ENCODE measurements at places on chromosomes 1 and 21. TPM values are rescaled to one million over a fixed set of nuclear protein-coding genes. Genes with fewer than 3 reads are reported as not detected.

TRPM2 gene
- total RNA-seq = 0.89 TPM

ZFP69B gene
- total RNA-seq = 5.2 TPM

EXO1 gene
- total RNA-seq = 49.1 TPM

DNA sequence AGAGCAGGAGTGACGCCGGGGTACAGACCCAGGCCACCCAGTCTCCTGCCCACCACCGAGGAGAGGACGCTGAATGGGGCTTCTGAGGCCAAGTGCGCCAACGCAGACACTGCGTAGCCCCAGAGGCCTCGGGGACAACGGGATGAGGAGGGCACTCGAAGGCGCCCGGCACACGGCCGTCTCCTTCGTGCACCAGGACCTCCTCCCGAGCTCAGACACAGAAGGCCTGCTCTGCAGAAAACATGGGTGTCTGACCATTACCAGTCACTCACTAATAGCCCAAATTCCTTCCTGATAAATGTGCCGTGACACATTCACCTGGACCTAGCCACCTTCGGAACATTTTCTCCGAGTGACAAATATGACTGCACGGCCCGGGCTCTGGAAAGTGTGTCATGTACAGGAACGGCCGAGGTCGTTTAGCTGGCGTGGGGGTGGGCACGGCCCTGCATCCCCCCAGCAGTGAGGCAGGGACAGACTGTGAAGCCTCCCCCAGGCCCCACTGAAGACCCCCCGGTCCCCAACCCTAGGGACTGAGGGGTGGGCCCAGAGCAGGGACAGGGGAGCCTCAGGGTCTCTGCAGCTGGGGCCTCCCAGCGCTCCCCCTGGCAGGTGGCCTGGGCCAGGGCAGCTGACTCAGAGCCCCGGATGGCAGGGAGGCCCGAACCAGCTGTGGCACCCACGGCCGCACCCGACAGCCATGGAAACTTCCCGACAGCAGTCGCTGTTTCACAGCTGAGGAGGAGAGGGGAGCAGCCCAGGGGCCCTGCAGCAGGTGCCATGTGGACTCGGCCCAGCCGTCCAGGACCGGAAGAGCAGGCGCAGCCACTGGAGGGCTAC is 16.7 kb upstream of the COL6A2 start:
- peak; percentile 2 for DNase-seq

DNA sequence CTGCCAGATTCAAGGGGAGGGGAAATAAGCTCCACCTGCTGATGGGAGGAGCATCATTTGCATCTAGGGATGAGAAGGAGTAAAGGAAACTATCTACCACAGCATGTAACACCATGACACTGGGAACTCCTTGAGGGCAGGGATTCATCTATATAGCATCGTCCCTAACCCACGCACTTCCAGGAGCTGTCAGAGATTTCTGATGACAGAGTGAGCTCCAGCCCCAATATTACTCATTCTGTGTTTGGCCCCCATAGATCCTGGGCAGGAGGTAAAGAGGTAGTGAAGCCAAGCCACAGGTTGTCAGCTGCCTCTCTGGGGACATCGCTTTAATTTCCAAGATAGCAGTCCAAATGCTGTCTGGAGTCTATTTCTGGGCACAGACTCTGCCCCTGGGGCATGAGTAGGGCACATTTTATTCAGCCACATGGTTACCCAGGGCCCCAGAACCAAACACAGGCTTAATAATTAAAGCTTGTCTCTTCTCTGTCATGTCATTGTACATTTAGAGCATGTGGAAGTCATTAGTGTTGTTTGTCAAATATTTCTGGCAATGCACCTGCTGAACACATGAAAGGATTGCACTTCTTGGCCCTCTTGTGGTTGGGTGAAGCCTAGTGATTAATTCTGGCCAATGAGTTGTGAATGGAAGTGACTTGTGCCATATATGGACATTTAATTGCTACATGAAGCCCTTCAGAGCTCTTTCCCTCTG is 105.9 kb upstream of the POU3F1 start:
- DNase-seq = no peak

DNA sequence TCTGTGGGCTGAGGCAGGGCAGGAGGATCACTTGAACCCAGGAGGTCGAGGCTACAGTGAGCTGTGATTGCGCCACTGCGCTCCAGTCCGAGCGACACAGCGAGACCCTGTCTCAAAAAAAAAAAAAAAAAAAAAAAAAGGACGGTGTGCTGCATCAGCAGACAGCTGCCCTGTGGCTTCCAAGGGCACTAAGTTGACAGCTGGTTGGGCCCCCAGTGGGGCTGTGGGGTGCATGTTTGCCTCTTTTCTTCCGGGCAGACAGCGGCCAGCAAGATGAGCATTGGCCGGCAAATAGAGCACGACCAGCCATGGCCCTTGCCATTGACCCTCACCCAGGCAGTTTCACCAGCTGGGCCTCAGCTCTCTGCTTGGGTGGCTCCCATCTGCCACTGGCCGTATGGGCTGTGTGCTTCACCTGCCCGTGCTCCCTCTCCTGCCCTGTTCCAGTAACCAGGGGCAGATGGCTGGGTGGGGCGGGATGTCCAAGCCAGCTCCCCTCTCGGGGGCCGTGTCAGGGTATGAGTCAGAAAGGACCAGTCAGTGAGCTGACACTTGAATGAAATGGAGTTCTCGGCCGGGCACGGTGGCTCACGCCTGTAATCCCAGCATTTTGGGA is 12.3 kb upstream of the SLC25A34 start:
- no peak for DNase-seq

- no peak for DNase-seq
These were observed 66.6 kb downstream of the NAV1 start for GRCh38 chr1:201605385-201606010.

- no peak for DNase-seq
These were observed 187.3 kb downstream of the AK5 start for GRCh38 chr1:77468949-77469710.

All from H4 (cell line).